ENCODE measurements at places on chromosomes 5 and 9.

DNA sequence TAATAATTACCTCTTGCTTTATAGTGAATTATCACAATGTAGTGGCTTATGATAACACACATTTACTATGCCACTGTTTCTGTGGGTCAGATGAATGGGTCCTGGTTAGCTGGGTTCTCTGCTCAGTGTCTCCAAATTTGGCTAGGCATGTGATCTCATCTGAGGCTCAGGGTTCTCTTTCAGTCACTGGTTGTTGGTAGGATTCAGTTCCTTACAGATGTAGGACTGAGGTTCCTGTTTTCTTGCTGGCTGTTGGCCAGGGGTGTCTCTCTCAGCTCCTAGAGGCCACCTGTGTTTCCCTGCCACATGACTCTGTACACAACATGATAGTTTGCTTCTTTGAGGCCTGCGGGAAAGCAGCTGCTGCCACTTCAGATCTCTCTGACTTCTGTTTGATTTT lies 7.1 kb downstream of the NFX1 start:
- peak; percentile 62 for DNase-seq

DNA sequence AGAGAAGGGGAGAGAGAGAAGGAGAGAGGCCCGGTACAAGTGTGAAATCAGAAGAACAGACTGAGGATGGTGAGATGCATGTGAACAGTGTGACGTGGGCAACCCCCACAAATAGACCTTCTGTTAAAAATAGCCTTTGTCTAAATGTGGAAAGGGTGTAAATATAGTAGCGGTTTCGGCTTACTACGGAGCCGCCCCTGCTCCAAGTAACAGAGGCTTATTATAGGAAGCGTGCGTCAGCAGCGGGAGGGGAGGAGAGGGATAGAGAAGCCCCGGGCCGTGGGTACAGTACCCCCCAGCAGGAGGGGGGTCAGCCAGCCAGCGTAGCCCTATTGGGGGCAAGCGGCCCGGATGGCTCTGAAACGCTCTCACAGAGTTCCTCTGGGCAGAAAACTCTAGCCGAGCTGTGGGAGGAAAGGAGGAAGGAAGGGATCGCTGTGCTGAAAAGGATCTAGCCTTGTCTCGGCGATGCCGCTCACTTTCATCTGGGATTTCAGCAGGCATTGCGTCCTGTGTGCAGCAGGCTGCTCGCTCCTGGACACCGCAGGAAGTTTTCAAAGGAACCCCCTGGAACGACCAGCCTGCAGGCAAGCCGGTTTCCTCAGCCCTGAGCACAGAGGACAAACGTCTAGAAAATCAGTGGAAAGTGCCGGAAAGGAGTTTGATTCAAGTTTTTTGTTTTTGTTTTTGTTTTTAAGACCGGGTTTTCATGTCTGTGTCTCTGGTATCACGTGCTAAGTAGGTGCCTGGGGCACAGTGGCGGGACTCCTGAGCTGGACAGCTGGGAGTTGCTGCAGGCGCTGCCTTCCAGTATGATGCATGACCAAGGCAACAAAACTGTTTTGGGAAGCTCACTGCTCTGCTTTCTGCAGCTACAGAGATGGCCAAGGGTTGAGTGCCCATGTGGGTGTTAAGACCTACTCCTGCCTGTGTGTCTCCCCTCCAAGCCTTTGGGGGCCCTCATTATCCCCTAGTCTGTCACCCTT lies 146.6 kb downstream of the SEC61B start:
- DNase-seq, result no peak

DNA sequence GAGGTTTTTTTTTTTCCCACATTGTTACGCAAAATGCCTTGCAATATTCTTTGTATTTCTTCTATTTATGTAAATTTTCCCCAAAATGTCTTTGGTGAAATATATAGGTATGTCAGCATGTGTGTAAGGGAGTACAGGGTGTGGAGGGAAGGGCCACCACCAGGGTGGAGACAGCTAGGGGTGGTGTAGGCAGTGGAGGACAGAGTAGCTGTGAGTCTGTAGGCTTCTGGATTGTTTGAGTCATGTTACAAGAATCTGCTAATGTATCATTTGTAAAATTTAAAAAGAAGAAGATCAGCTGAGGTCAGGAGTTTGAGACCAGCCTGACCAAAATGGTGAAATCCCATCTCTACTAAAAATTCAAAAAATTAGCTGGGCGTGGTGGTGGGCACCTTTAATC lies 175.5 kb downstream of the NXNL2 start:
- DNase-seq, result no peak

DNA sequence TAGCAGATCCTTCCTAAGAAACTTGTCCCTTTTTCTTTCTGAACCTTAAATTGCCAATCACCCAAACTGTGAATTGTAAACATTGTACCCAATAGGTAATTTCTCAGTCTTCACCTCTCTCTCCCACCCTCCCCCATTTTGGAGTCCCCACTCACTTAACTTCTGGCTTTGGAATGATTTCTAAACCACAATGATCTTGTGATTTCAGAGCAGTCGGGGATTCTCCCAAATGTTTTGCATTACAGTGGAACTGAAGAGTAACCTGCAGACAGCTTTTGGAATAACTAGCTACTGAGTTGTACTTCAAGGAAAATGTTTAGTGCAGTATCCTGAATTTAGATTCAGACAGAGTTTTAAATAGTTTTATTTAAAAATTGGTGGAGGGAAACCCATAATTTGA lies 19.2 kb downstream of the SLC27A6 start:
- DNase-seq, result no peak

GRCh38 chr5:50694027-50694590 lies 27.7 kb downstream of the PARP8 start:
- DNase-seq, result no peak

DNA sequence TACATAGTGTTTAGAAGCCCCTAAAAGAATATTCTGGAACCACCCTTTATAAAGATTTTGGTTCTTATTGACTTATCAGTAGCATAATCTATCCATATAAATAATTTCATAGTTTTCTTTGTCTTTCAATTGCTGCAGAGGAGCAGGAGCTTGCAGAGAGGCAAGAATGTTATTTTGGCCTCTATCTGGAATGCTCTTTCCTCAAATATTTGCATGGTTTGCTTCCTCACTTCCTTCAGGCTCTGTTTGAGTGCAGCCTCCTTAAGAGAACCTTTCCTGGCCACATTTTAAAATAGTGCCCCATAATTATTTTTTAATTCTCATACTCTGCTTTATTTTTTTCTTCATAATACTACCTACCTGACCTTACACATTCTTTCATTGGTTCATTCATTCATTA lies 1.5 kb downstream of the C5 start:
- DNase-seq, result no peak

GRCh38 chr5:158354958-158355357 lies 496.0 kb upstream of the CLINT1 start:
- no peak for DNase-seq
